ENCODE measurements at places on chromosomes 16 and 17.
A peak's percentile ranks its signal among the peaks of the same experiment; 100 is the strongest.

- no peak overlapping the region for H3K4me3 ChIP-seq
- H3K36me3 ChIP-seq = no peaks in the 10 kb centered on the region
- H3K4me1 ChIP-seq = no peaks in the 10 kb centered on the region
- H3K27ac ChIP-seq = no peak overlapping the region
- H3K27me3 ChIP-seq = peaks cover 38% of the 10 kb centered on the region
Measured at GRCh38 chr17:50680126-50680525, 27.6 kb downstream of the ANKRD40 start.

GRCh38 chr17:68516732-68517131 lies 4.5 kb downstream of the PRKAR1A start:
- H3K4me1 ChIP-seq = peaks cover 41% of the 10 kb centered on the region
- no peak for DNase-seq
- no peaks in the 10 kb centered on the region for H3K27me3 ChIP-seq
- no peak overlapping the region for H3K4me3 ChIP-seq

- H3K27me3 ChIP-seq = peaks cover 2% of the 10 kb centered on the region
- no peak overlapping the region for H3K27ac ChIP-seq
- no peak overlapping the region for H3K4me3 ChIP-seq
Measured at GRCh38 chr17:78629436-78629995, 52.3 kb upstream of the DNAH17 start.

- no peak overlapping the region for H3K27ac ChIP-seq
- H3K36me3 ChIP-seq = no peaks in the 10 kb centered on the region
- peaks cover 58% of the 10 kb centered on the region for H3K4me1 ChIP-seq
- DNase-seq = no peak
- no peak overlapping the region for H3K4me3 ChIP-seq
Measured at GRCh38 chr17:47700471-47701449, 6.8 kb downstream of the TBKBP1 start.

GRCh38 chr16:88736496-88736895 lies 30.2 kb downstream of the CTU2 start:
- H3K27ac ChIP-seq = no peak overlapping the region
- H3K4me3 ChIP-seq = no peak overlapping the region
- no peaks in the 10 kb centered on the region for H3K27me3 ChIP-seq
- DNase-seq = no peak
- peaks cover 31% of the 10 kb centered on the region for H3K36me3 ChIP-seq

DNA sequence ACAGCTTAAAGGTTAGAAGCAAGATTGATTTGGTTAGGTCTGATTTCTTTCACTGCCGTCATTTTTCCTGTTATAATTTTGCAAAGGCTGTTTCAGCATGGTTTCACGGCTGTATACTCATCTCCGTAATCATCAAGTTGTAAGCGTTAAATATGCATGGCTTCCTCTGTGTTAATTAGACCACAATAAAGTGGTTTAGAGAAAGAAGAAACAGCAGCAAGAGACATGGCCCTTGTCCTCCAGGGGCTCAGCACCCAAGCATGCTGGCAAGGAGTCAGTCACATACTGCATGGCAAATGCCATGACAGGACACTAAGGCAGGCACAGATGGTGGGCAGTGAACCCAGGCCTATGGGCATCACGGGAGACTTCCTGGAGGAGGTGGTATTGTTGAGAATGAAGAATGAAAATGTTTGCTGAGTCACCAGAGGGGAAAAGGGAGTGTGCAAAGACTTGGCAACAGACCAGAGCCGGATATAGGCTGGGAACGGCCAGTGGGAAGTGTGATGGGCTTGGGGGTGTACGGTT lies 61.4 kb upstream of the PLCG2 start:
- H3K4me1 ChIP-seq = peaks cover 56% of the 10 kb centered on the region
- H3K4me3 ChIP-seq = peak overlapping the region; percentile 9
- no peaks in the 10 kb centered on the region for H3K36me3 ChIP-seq
- DNase-seq = no peak

- no peak overlapping the region for H3K4me3 ChIP-seq
- no peak overlapping the region for H3K27ac ChIP-seq
- no peaks in the 10 kb centered on the region for H3K27me3 ChIP-seq
- DNase-seq = no peak
- H3K36me3 ChIP-seq = no peaks in the 10 kb centered on the region
Measured at GRCh38 chr16:23323224-23324030, 21.3 kb downstream of the SCNN1B start.

DNA sequence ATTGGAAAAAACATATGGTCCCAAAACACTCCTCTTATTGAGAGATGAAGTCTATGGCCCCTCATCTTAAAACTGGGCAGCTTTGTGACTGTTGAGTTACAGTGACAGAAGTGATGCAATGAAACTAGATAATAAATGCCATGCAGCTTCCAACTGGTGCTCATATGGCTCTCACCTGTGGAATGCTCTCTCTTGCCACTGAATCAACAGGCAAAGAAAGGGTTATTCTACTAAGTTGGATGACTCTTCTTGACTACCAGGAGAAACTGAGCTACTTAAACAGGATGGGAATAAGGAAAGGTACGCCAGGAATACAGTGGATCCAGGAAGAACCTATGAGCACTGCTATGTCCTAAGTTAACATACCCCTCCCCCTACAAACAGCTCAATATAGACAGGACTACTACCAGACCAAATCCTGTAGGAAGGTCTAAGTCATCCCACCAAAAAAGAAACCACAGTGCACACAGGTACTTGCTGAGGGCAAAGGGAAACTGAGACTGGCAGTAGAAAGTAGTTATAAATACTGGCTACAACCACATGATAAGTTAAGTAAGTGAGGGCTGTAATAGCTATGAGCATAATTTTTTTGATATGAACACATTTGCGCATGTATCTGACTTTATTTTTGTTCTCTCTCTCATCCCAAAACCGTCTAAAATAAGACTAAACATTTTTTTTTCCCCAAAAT lies 398.5 kb downstream of the ZFHX3 start:
- no peak overlapping the region for H3K27ac ChIP-seq
- H3K4me1 ChIP-seq = peaks cover 14% of the 10 kb centered on the region
- no peaks in the 10 kb centered on the region for H3K36me3 ChIP-seq
- H3K4me3 ChIP-seq = no peak overlapping the region
- H3K27me3 ChIP-seq = no peaks in the 10 kb centered on the region
- no peak for DNase-seq

DNA sequence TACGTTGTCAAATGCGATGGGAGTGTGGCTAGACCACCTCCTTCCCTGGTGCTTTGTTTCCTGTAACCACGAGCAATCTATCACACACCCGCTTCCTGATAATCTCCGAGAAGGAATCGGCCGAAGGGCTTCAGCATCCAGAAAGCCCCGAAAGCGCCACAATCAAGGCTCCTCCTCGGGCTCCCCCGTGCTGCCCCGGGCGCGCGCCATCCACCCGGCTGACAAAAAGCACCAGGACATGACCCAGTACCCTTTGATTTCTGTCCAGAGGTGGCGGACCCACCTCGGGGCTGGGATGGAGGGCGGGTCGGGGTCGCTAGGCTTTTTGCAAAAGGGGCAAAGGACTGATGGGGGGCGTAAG lies 743 bp upstream of the ARMC7 start:
- H3K27ac ChIP-seq = no peak overlapping the region
- peaks cover 4% of the 10 kb centered on the region for H3K36me3 ChIP-seq
- H3K4me3 ChIP-seq = peak overlapping the region; percentile 89

- DNase-seq = no peak
- no peaks in the 10 kb centered on the region for H3K4me1 ChIP-seq
- H3K4me3 ChIP-seq = no peak overlapping the region
Measured at GRCh38 chr16:67268136-67268579, 11.2 kb upstream of the PLEKHG4 start.

- no peak for DNase-seq
- H3K27me3 ChIP-seq = no peaks in the 10 kb centered on the region
- peaks cover 7% of the 10 kb centered on the region for H3K36me3 ChIP-seq
- no peak overlapping the region for H3K4me3 ChIP-seq
- H3K4me1 ChIP-seq = no peaks in the 10 kb centered on the region
Measured at GRCh38 chr16:78425891-78426510, 326.5 kb downstream of the WWOX start.

- no peaks in the 10 kb centered on the region for H3K27me3 ChIP-seq
- H3K4me1 ChIP-seq = no peaks in the 10 kb centered on the region
- H3K27ac ChIP-seq = no peak overlapping the region
Measured at GRCh38 chr16:62585041-62585545, 548.9 kb upstream of the CDH8 start.

GRCh38 chr17:32875230-32875917 lies 1.6 kb downstream of the MYO1D start:
- H3K27me3 ChIP-seq = no peaks in the 10 kb centered on the region
- H3K4me3 ChIP-seq = peak overlapping the region; percentile 91

DNA sequence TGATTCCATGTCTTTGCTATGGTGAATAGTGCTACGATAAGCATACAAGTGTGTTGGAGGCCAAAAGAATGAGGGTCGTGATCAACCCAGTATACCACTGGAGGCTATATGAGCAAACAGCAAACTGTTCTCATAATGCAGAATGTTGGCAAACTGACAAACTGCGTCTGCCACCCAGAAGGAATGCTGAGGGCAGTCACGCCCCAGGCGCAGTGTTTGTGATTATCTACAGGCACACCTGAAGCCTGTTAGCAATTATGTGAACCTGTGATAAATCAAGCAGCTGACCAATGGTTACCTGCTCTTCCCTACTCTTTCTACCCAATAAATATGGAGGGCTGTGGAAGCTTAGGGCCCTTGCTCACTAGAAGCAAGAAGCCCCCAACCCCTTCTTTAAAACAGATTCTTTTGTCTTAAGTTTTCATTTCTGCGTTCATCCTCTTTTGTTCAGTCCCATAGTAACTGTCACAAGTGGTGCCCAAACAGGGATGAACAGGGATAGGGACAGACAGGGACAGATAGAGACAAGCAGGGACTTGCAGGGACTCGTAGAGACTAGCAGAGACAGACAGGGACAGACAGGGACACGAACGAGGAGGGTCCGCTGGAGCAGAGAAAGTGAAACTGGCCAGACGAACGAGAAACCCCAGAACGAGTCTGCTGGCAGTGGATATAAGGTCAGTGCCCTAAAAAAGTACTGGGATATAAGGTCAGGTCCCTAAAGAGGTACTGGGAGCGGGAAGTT lies 25.1 kb downstream of the CD300LG start:
- H3K27ac ChIP-seq = no peak overlapping the region
- no peaks in the 10 kb centered on the region for H3K36me3 ChIP-seq
- H3K4me1 ChIP-seq = no peaks in the 10 kb centered on the region

GRCh38 chr16:3356118-3356517 lies 429 bp downstream of the OR2C1 start:
- no peak for DNase-seq
- peaks cover 3% of the 10 kb centered on the region for H3K4me1 ChIP-seq
- H3K36me3 ChIP-seq = peaks cover 4% of the 10 kb centered on the region
- H3K27ac ChIP-seq = no peak overlapping the region

DNA sequence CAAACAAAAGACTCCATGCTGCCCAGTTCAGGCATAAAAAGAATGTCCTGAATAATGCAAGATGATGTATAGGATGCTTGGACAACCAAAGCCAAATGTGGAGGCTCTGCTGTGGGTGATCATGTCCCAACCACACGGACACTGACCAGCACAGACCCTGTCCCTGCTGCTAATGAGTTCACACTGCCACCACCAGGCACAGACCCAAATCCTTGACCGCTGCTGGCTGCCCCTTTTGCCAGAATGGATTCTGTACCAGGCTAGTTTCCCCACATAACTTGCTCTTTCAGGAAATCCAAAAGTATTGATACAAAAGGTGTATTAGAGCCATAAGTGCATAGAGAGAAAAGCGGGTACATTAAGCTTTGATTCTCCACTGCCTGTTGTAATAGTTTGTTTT lies 60.9 kb downstream of the XYLT1 start:
- H3K4me3 ChIP-seq = no peak overlapping the region
- H3K4me1 ChIP-seq = peaks cover 68% of the 10 kb centered on the region
- H3K36me3 ChIP-seq = no peaks in the 10 kb centered on the region
- no peak for DNase-seq

GRCh38 chr16:10578474-10579316 lies 1.7 kb downstream of the EMP2 start:
- peaks cover 39% of the 10 kb centered on the region for H3K27me3 ChIP-seq
- H3K4me3 ChIP-seq = no peak overlapping the region
- peaks cover 7% of the 10 kb centered on the region for H3K4me1 ChIP-seq

DNA sequence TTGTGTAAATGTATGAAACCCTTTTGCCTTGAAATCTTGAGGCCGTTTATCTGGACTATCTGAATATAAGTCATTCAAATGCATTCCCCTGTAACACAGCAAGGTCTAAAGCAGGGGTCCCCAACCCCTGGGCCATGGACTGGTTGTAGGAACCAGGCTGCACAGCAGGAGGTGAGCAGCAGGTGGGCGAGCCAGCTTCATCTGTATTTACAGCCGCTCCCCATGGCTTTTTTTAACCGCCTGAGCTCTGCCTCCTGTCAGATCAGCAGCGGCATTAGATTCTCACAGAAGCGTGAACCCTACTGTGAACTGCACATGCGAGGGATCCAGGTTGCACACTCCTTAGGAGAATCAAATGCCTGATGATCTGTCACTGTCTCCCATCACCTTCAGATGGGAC lies 24.1 kb downstream of the DNAH3 start:
- no peak overlapping the region for H3K27ac ChIP-seq
- H3K27me3 ChIP-seq = no peaks in the 10 kb centered on the region
- peaks cover 4% of the 10 kb centered on the region for H3K36me3 ChIP-seq
- H3K4me1 ChIP-seq = no peaks in the 10 kb centered on the region

DNA sequence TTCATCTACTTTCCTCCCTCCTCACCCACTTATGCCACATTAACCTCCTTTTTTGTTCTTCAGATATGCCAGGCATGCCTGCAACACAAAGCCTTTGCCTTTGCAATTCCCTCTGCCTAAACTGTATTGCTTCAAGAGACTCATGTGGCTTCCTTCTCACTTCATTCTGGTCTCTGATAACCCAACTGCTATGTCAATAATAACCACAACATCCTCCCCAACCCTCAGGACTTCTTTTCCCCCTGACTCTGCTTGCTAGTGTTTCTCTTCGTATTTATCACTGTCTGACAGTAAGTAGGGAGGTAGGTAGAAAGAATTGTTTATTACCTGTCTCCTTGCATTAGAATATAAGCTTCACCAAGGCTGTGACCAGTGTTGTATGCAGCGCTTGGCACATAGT lies 22.4 kb downstream of the RBL2 start:
- H3K36me3 ChIP-seq = peaks cover 69% of the 10 kb centered on the region
- no peak for DNase-seq
- H3K4me3 ChIP-seq = no peak overlapping the region
- no peak overlapping the region for H3K27ac ChIP-seq
- H3K27me3 ChIP-seq = no peaks in the 10 kb centered on the region

- H3K27me3 ChIP-seq = peaks cover 5% of the 10 kb centered on the region
- DNase-seq = no peak
- H3K27ac ChIP-seq = peak overlapping the region; percentile 86
- peak overlapping the region; percentile 89 for H3K4me3 ChIP-seq
- peaks cover 15% of the 10 kb centered on the region for H3K4me1 ChIP-seq
Measured at GRCh38 chr17:80036715-80037477, 454 bp downstream of the CCDC40 start.

Measured in activated B cell treated with CpG ODN at 0.5 μM for 24 hours (primary cell).